Esophagus squamous epithelium (tissue), 5 donors: ENCODE measurements at places on chromosomes 11 and 22. TPM values are rescaled to one million over a fixed set of nuclear protein-coding genes. Genes with fewer than 3 reads are reported as not detected.

PNPLA3 gene
- total RNA-seq = 1.7 TPM

DNA sequence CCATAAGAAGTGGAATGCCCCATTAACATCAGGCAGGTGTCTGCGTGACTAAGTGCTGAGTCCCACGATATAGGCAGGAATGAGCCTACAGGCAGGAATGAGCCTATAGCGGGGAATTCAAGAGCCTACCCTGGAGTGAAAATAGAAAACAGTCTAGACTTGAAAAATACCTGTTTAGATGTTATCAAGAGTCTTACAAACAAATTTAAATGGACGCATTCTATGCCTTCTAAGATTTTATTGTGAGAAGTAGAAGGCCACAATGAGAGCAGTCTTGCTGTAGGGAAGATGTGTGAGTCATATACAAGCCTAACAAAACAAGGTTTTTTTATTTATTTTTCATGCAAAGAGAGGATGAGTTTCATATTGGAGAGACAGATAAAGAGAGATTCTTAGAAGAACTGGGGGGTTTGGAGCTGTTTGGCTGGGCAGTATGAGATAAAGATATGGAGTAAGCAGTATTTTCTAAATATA, 200.8 kb upstream of the ZC3H12C start:
- DNase-seq = no peak

GRCh38 chr11:123653827-123654565, 428 bp downstream of the SCN3B start:
- DNase-seq = no peak

FAM83F gene
- 39.2 TPM for total RNA-seq

TRIM48 gene
- total RNA-seq = not detected

GRCh38 chr11:35043936-35044335, 95.0 kb upstream of the CD44 start:
- DNase-seq = no peak

- no peak for DNase-seq
These were observed 5.5 kb upstream of the MYO18B start for GRCh38 chr22:25736378-25737011.

GRCh38 chr11:22244986-22245592, 52.2 kb downstream of the ANO5 start:
- no peak for DNase-seq

UPK3A gene
- not detected for total RNA-seq

DNA sequence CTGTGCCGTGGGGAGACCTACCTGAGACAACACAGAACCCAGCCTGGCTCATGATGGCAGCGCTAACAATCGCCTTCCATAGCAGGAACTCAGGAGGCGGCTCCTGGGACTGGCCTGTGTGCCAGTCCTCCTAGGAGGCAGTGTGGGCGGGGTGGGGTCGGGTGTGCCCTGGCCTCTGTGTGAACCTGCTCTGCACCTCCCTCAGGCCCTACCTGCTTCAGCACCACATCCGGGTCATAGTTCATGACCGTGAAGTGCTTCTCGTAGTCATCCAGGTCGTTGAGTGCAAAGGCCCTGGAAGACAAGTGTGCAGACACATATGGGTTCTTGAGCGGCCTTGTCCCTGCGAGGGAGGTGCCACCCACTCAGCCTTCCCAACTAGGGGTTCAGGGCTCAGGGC, 15.3 kb downstream of the TTLL12 start:
- no peak for DNase-seq

APOL4 gene
- 2.9 TPM for total RNA-seq

DNA sequence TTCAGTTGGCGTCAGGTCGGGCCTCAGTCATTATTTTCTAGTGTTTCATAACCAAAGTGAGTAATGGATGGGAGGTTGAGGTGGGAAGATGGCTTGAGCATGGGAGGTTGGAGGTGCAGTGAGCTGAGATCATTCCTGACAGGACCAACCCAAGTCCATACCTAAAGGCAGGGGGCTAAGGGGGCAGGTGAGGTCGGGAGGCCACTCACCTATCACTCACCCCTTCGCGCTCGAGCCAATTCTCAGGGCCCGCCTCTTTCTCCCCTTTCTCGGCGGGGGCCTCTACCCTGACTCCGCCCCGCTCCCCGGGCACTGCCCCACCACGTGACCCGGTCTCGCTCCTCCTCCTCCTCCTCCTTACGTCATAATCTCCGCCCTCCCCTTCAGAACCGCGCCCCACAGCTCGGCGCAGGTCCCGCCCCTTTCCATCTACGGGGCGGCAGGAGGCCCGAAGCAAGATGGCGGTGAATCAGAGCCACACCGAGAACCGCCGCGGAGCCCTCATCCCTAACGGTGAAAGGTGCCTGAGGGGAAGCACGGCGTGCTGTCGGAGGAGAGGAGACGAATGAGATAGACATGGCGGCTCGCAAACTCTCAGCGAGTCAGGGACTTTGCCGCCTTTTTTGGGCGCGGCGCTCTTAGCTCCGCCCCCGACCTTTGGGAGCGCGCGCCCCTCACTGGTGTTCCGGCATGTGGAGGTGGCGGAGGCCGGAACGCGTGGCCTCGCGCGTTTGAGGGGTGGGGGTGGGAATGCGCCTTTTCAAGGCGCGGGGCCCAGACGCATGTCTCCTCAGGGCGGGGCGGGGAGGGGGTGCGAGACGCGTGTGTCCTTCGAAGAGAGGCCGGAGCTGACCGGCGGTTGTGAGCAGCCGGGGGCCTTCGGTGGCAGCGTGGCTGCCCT, at the start of gene WBP2NL:
Gene WBP2NL (plus strand): TSS at position 428 of the 901 bp plus-strand sequence. CDS start 31 bp downstream, at position 459.
- DNase-seq = peak; percentile 47

GRCh38 chr11:13899603-13900002, 62.9 kb upstream of the SPON1 start:
- no peak for DNase-seq

GRCh38 chr11:100991541-100991940, 138.1 kb downstream of the PGR start:
- no peak for DNase-seq

GRCh38 chr22:42001706-42002105, 3.1 kb downstream of the WBP2NL start:
- no peak for DNase-seq

- DNase-seq = no peak
These were observed 863.8 kb downstream of the KCNA4 start for GRCh38 chr11:29153078-29153477.

FAM181B gene
- total RNA-seq = 0.29 TPM

DNA sequence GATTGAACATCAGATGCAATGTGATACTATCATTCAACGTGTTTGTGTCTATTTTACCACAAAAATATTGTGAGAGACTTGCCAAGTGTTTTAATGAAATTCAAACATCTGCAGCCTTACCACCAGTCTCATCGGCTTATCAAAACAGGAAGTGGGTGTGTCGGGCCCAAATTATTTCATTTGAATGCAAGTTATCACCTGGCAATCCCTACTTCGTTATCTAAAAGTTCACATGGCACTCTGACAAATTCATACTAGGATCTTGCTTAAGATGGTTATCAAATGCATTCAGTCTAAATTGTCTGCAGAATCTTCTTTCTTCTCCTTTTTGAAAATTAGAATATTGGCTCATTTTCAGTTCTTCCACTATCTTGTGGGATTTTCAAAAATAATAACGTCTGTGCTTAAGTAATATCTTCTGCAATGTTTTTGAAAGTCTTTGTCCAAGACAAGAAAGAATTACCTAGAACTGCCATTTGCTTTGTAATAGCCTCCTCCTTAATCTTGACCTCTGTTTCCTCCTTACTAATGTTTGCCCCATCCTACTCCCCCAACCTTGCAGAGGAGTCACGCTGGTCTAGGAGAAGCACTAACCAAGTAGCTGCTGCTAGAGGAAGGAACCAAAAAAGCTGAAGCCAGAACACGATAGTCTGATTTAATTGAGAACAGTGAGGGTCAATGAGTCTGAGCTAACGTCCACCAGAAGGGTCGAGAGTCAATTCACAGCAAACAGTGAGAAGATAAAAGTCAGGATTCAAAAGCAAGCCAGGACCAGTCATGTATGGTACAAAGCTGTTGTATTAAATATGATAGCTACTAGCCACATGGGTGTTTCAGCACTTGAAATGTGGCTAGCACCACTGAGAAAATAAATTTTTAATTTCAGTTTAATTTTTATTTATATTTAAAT, 10.2 kb upstream of the BIRC3 start:
- no peak for DNase-seq

GRCh38 chr11:12762696-12763324, 88.6 kb downstream of the TEAD1 start:
- DNase-seq = no peak

CSRP3 gene
- total RNA-seq = not detected

- no peak for DNase-seq
These were observed 29.2 kb upstream of the B3GAT1 start for GRCh38 chr11:134441281-134441680.

- DNase-seq = no peak
These were observed 130.1 kb downstream of the SOX6 start for GRCh38 chr11:16226245-16226644.

FOLR3 gene
- total RNA-seq = not detected

DNA sequence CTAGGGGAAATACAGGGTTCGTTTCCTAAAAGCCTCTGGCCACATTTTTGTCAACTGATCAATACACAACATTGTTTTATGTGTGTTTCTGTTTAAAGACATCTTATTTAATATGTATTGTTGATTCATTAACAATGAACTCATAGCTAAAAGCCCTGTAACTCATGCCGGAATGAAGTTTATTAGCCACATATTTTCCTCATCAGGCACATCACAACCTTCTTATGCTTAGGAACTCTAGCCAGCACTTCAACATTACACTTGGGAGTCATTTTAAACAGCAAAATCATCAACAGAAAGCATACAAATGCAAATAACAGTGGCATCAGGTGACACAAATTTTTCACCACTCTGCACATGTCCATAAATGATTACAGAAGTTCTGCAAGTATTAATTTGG, 15.1 kb upstream of the BLID start:
- no peak for DNase-seq

DNA sequence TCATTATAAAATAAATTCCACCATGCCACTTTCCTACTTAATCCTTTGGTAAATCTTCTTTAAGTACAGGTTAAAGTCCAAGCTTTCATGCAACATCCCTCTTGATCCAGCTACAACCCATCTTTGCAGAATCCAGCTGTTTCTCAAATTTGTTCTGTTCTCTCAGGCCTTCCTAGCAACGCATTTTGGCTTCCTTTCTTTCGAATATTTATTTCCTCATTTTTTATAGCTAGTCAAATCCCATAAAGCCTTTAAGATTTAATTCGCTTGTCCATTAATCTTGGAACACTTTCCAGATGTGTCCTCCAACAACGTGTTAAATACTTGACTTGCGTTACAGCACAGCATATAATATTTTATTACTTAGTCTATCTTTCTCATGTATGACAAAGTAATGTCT, 600.1 kb upstream of the CHORDC1 start:
- DNase-seq = no peak

SLC22A6 gene
- not detected for total RNA-seq

DNA sequence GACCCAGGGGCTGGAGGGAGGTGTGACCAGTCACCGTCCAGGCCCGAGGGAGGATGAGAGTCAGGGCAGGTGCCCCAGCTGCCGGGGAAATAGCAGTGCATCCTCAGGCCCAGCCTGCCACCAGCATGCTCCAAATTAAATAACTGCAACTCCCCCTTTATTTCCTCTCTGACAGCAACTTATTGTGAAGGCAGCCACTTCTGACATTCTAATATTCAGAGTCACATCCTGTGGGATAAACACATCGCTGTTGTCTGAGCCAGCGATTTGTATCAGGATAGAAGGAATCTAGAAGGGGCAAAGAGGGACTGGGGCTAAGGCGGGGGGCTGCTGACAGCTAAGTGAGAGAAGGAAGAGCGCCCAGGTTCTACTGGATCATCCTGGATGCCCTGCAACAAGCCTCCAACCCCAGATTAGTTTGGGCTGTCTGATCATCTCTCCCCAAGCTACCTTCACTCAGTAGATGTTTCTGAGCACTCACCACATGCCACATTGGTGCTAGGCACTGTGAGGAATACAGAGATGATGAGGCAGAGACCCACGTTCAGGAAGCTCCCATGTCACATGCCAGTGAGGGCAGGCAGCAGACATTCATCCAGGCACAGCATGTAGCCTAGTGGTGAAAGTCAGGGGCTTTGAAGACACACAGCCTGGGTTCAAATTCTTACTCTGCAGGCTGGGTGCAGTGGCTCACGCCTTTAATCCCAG, 214.1 kb downstream of the BUD13 start:
- DNase-seq = no peak

GRCh38 chr11:8776209-8776608, 93.6 kb downstream of the RPL27A start:
- no peak for DNase-seq

DNA sequence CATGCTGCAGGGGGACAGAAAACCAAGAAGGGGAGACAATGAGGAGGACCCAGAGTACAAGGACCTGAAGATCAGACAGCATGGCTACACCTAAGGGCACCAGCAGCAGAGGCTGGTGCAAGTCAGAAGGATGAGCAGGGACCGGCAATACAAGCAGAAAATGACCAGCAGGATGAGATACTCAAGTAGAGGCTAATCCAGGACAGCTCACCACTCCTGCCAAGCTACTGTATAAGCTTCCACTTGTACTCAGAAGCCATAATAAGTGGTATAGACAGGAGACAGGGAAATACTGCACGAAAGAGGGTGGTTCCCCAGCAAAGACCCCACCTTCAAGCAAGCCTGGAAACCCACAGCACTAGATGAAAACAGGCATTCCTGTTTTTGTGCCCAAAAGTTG, 138.7 kb upstream of the ZC3H12C start:
- DNase-seq = no peak

- DNase-seq = no peak
These were observed 82.3 kb downstream of the JRKL start for GRCh38 chr11:96472085-96472484.

E2F8 gene
- 4.8 TPM for total RNA-seq

DNA sequence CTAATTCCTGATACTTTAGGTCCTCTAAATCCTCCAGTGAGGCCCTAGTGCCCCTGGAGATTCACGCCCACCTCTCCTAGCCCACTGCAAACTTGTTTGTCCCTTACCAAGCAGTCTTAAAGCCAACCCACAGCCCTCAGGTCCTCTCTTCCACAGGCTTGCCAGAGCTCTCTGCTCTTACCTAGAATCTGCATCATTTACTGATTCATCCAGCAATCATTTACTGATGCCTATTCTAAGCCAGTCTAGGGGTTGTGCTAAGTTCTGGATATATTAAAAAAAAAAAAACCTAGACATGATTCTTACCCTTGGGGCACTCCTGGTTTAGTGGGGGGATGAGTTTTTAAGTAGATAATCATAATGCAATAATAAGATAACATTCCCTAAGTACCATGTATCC, 43.0 kb upstream of the PLET1 start:
- no peak for DNase-seq

GRCh38 chr11:72828692-72829101, 14.5 kb downstream of the ATG16L2 start:
- DNase-seq = no peak

NRXN2 gene
- total RNA-seq = 0.38 TPM

NCR3LG1 gene
- total RNA-seq = 6.1 TPM

GRCh38 chr11:10495464-10495786, 40.4 kb downstream of the AMPD3 start:
- DNase-seq = no peak

GRCh38 chr11:64089915-64090805, 54.4 kb downstream of the FLRT1 start:
- DNase-seq = no peak
